ENCODE measurements at places on chromosomes 2 and 18.

- no peak for DNase-seq
Observed at GRCh38 chr2:237739101-237739500, 59.5 kb upstream of the RBM44 start.

DNA sequence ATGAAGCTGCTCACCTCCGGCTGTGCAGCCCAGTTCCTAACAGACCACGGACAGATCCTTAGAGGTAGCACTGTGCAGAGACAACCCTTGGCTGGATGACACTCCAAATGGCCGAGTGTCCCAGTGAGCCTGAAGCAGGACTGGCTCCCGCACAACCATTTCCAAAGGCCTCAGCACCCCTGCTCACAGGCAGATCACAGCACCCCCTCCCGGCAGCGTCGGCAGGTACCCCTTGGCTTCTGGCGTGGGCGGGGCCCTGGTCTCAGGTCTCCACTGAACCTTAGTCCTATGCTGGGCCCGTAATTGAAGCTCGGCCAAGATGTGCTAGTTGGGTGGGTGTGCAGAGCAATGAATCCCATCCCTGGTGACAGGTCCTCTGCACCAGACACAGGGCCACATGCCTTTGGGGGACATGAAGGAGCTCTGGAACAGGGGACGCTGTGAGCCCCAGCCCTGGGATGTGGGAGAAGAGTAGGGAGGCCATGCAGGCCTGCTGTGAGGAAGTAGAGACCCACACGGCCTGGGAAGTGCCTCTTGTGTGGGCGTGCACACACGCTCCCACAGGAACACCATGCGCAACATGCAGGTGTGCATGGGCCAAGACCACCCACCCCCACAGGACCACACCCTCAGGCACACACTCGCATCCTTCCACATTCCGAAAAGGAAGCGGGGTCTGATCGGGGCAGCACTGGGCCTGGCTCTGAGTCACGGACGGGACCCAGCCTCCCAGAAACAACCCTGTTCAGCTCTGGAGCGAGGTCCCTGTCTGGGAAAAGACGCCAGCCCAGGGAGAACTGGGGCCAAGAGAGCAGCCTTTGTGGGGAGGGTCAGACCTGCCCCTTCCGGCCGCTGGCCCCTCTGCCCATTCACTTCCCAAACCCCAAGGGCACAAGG is 2.8 kb downstream of the DUSP2 start:
- no peak for DNase-seq

DNA sequence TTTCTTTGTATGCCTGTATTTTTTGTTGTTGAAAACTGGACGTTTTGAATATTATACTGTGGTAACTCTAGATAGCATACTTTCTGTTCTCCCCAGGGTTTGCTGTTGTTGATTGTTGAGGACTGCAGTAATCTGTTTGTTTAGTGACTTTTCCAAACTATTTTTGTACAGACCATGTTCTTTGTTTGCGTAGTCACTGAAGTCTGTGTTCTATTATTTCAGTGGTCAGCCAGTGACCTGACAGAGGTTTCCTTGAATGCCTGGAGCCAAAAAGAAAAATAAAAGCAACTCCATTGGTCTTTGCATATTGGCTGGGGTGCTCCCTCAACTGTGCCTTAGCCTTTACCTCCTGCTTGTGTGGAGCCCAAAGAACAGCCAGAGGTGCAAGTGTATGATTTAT is 42.7 kb upstream of the PHLPP1 start:
- DNase-seq, result no peak

- DNase-seq, result peak; percentile 50
Observed at GRCh38 chr2:118878531-118879149, 31.2 kb upstream of the EN1 start.

GRCh38 chr2:33069894-33070651 is 123.3 kb downstream of the LTBP1 start:
- DNase-seq, result no peak

GRCh38 chr2:232537499-232537898 is 2.0 kb upstream of the CHRNG start:
- DNase-seq, result no peak

GRCh38 chr2:135255208-135255607 is 203.1 kb downstream of the RAB3GAP1 start:
- no peak for DNase-seq

GRCh38 chr2:74975016-74975415 is 16.6 kb downstream of the POLE4 start:
- DNase-seq, result no peak
